Fibroblast of skin of right quadriceps (primary cell): ENCODE measurements at places on chromosomes 11 and 22.

DNA sequence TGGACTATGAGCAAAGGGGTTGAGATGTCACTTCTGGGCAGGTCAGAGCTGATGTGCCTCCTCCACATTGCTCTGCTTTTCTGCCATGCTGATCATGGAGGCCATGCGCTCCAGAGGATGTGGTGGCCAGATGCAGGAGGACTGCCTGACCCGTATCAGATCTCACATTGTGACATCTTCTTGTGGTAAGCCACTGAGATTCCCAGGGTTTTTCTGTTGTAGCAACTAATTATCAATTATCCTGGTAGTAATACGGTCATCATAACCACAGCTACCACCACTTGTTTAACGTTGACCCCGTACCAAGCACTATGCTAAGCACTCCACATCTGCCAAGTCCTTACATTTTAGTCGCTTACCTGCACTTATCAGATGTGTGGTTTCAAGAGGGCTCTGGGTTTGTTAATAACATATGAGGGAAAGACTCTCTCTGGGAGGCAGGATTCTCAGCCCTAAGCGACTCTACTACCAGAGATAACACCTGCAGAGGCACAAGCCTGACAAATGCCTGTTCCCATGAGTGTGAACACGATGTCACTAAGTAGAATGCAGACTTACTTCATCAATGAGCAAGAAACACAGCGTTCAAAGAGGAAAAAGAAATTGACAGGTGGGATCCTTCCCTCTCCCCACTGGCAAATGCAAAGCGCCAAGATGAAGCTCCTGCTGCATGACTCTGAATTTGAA, 63.6 kb upstream of the TIMP3 start:
- DNase-seq = no peak

DNA sequence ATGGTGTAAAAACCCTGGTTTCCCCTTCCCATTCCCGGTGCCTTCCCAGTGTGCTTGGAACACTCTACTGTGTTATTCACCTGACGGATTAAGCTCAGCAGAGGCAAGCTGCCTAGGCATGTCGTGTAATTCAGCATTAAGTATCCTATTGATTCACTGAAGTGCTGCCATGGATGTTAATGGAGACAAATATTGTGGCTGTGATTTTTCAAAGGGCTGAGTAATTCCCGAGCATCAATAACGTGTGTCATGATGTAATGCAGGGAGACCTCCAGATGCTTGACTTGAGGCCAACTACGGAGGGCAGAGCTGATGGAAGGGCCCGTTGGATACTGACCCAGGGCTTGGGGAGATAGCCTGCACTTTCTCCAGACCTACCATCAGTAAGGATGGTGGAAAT, 269.0 kb downstream of the ST3GAL4 start:
- DNase-seq = peak; percentile 39

DNA sequence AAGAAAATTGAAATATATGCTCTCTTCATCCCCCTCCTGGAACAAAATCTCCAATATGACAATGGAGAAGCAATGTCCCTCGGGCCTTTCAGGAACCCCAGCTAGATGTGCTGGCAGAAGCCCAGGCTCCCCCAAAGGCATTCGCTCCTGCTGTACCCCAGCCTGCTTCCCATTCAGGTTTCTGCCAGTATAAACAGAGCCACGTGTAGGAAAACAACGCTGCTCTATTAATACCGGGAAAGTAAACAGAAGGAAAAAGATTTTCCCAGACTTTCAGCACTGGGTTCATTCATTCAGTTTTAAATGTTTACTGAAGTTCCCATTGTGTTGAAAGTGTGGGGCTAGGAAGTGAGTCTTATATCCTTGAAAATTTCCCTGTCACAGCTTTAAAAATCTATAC, 147.1 kb downstream of the CADM1 start:
- no peak for DNase-seq

DNA sequence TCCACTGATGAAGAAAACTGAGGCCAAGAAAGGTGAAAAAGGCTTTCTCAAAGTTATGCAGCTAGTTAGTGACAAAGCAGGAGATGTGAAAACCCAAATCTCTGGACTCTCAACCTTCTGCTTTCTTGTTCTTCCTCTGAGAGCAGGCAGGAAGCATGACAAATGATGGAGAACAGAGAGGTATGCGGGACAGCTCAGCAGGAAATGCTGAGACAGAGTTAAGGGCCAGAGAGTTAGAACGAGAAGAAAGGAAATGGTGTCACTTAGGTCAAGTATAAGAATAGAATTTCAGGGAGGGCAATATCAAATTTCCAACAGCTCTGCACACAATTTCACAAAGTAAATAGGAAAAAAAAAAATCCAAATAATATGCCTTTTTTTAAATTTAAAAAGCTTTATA, 67.6 kb upstream of the ARHGAP42 start:
- DNase-seq = peak; percentile 47

GRCh38 chr11:61477727-61478148, 30.8 kb upstream of the LRRC10B start:
- no peak for DNase-seq

DNA sequence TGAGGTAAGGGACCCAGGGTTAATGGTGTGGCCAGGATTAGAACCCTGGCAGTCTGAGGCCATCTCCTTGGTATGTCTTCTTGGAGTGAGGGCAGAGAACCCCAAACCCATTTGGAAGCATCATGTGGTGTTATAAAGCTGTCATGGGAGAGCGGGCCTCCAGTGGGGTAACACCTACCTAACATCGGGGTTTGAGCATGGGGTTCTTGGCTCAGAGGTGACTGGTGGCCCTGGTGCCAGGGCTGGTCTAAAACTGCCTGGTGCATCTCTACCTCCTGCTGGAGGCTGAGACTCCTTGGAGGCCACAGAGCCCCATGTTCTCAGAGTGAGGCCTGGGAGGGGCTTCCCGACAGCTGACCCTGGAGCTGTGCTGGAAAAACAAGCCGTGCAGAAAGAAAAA, 4.5 kb downstream of the PRDM11 start:
- DNase-seq = no peak

- DNase-seq = no peak
These were observed 44.5 kb upstream of the MMP7 start for GRCh38 chr11:102575012-102575411.

DNA sequence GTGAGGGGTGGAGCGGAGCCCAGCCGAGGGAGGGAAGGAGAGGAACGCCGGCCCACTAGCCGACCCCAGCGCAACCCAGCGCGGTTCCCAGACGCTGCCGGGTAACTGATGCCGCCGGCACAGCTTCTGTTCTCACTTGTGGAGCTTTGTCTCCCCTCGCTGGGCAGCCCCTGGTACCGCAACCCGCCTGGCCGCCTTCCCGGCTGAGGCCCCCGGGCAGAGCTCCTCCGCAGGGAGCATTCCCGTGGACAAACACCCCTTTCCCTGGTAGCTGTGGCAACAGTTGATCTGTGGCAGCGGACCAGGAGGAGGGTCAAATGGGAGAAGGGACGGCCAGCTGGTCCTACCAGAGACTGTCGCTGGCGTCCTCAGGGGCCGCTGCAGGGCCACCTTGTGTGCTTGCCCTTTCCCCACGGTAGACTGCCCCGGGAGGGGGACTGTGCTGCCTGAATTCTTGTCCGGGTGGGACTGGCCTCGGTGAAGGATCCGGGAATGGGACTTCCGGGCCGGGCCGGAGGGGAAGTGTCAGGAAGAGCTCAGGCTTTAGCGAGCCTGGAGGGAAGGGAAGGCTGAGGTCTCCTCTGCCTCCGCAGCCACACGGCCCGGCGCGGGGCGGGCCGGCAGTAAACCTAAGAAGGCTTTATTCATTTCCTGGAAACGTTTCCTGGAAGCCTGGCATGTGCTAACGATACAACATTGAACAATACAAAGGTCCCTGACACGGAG, 468.0 kb downstream of the OPCML start:
- peak; percentile 86 for DNase-seq

DNA sequence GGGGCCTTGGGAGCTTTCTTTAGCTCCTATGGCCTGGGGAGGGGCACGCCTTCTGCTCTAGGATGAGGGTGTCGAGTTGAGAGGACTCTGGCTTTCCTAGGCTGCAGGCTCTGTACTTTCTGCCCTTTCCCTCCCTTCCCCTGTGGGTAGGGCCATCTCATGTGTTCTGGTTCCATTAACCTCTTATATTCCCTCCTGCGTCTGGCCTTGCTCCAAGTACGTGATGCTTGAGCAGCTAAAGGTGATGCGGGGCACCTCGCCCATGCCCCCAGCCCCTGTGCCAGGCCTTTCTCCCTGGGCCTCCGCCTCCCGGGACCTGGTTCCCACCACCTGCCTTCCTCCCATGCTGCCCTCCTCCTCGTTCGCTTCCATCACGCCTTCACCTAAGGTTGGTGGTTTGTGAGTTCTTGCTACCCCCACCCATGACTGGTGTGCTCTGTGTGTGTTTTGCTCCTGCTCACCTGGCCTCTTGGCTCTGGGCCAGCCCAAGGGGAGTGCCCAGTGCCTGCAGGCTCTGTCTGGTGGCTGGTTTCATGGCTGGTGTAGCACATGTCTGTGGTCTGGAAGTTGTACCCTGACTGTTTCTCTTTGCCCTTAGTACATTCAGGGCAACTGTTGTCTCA, 34.1 kb downstream of the PHLDB1 start:
- DNase-seq = no peak

GRCh38 chr11:57542582-57542981, 5.2 kb downstream of the SMTNL1 start:
- DNase-seq = no peak

- peak; percentile 23 for DNase-seq
These were observed 28.6 kb downstream of the LRP5 start for GRCh38 chr11:68340784-68341556.

GRCh38 chr11:70070706-70071105, 7.4 kb upstream of the ANO1 start:
- DNase-seq = no peak

DNA sequence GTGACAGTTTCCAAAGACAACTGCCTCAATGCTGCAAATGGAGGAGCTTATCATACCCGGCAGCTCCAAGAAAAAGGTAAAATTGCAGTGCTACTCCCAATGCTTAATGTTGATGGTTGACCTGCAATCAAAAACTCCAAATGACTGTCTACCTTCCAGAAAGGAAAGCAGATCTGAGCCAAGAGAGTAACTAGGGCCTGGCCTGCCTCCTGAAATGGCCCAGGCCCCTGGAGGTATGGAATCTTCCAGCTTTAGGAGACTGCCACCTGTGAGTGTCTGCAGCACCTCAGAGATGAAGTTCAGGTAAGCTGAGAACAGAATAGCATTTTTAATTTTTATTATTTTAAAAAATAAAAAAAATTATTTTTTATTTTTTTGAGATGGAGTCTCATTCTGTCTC, 23.7 kb downstream of the EXPH5 start:
- no peak for DNase-seq

DNA sequence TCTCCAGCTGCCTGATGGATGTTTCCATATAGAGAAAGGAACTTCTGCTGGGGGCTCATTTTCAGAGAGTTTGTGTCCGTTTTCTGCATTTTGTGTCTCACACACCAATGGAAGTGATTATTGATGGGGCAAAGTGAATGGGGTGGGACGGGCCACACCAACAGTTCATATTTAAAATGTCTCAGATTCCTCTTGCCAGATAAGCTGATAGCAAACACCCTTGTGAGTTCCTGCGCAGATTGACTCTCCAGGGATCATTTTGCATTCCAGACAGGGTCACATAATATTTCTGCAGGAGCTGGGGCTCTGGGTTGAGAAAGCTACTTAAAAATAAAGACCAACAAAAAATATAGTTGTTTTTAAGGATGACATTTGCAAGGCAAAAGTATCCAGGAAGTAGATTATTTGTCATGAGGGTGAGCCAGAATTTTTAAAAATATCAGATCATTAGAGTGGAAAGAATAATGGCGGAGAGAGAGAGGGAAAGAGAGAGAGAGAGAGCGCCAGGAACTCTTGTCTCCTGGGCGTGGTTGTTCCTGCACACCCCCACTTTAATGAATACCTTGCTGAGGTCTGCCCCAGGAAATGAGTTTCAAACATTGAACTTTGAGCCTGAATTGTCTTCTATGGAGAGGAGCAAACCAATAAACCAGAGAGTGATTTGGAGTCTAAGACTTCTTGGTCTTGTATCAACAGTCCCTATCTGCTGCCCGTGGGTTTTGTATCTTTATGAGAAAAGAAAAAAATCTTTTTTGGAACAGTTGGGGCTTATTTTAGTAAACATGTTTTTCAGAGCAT, 33.3 kb downstream of the MICAL2 start:
- peak; percentile 24 for DNase-seq

DNA sequence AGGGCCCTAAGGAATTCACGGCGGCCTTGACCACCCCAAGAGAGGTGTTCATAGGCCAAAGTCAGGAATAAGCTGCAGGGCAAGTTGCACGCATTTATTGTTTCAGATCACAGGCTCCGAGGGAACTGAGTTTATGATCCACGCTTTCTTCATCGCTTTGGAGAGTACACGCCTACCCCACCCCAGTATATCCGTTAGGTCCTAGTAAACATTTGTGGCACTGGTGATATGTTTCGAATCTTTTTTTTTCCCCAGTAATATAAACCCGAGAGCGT, 805 bp downstream of the GANAB start:
- no peak for DNase-seq

DNA sequence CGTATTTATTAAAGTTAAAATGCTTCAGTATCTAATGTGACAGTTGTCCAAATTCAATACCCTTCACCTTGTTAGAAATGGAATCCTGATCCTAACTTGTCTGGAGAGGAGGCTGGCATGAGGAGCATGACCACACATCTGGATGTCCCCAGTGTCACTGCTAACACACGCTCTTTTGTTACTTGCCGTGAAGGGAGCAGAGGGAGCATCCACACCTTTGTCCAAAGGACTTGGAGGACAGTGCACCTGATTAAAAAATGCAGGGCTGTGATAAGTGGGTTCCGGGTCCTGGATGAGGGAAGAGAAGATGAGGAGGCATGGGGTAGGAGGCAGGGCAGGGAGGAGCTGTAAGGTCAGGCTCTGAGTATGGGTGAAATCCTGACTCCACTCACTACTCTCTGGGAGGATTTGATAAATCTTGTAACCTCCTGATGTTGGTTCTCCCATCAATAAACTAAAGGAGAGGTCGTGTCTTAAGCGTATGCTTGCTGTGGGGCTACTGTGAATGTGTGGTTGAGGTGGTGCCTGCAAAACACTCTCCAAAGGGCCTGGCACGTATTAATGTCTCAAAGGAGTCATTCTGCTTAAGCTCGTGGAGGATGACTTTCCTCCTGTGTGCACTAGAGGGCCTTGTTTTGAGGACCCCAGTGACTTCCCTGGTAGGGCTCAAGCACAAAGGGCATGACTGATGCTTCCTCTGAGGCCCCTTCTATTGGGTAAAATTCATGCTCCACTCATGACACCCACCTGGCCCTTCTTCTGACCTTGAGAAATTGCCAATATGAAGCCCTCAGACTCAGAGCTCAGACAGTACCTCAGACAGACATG, 16.8 kb upstream of the IGLL5 start:
- no peak for DNase-seq

DNA sequence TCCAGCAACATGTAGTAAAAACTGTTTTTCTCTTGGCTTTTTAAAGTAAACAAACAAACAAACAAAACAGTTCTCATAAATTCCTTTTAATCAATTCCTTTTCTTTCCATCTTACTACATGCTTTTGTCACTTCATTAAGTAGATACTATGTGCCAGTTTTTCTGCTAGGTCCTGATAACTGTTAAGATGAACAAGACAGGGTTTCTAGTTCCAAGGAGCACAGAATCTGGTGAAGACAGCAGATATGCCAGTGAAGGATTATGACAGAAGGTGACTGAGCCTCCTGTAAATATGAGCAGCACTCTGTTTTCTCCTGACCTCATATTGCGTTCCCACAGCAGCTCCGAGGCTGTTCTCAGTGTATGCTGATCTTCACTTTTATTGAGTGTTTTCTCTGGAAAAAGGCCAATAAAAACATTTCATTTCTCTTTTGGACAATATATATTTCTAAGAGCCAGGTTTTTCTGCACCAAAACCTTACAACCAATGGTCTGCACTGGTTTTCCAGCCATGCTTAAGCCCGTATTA, 45.8 kb downstream of the HEPHL1 start:
- no peak for DNase-seq

- peak; percentile 85 for DNase-seq
These were observed 4.8 kb downstream of the TRIM3 start for GRCh38 chr11:6468712-6469495.
